Astrocyte (in vitro differentiated cells and primary cell): ENCODE measurements at places on chromosomes 5 and 9. TPM values are rescaled to one million over a fixed set of nuclear protein-coding genes. Genes with fewer than 3 reads are reported as not detected.

DNA sequence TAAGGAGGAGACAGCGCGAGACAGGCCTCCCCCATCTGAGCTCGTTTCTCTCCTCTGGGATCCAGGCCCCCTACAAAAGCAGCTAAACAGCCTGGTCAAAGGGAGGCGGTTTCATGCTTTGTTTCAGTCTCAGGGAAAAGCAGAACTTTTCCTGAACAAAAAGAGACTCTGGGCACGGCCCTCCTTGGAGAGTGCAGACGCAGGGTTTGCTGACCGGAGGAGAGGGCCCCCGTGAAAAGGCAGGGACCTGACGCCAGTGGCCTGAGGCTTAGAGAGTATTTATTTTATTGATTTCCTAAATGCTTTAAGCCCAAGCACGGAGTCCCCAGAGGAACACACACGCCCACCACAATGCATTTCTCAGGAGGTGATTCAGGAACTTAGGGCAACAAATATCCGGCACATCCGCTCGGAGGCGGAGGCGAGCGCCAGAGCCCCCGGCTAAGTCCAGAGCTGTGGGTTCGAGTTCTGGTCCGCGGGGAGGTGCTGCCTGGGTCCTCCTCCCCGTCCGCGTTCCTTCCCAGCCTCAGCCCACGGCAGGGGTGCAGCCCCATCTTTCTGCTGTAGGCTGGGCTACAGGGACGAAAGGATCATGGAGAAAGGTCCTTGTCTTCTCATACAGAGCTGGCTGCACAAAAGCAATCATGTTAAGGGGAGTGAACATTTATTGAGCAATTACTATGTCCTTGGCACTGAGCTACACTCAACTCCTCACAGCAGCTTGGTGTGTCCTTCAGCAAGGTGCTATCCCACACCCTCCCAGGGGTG, 40.0 kb downstream of the PTGES start:
- H3K4me1 ChIP-seq, result peaks cover 18% of the 10 kb centered on the region
- peak overlapping the region; percentile 52 for H3K27ac ChIP-seq
- no peaks in the 10 kb centered on the region for H3K27me3 ChIP-seq
- DNase-seq, result peak; percentile 70

DNA sequence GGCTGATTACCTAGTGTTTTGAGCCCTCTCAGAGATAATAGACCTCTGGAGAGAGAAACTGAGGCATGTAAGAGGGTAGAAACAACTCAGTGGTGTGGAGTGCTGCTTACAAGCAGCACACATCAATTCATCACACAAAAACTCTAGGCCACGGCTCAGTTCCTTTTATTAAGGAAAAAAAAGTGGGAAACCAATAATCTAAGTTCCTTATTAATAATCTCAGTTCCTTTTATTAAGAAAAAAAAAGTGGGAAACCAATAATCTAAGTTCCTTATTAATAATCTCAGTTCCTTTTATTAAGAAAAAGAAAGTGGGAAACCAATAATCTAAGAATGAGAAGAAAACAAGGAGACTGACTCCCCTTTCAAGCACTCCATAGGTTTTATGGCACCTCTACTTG, 28.0 kb downstream of the TXNDC8 start:
- no peak overlapping the region for H3K27ac ChIP-seq
- H3K4me1 ChIP-seq, result no peaks in the 10 kb centered on the region
- H3K4me3 ChIP-seq, result no peak overlapping the region
- H3K27me3 ChIP-seq, result no peaks in the 10 kb centered on the region
- DNase-seq, result no peak

DNA sequence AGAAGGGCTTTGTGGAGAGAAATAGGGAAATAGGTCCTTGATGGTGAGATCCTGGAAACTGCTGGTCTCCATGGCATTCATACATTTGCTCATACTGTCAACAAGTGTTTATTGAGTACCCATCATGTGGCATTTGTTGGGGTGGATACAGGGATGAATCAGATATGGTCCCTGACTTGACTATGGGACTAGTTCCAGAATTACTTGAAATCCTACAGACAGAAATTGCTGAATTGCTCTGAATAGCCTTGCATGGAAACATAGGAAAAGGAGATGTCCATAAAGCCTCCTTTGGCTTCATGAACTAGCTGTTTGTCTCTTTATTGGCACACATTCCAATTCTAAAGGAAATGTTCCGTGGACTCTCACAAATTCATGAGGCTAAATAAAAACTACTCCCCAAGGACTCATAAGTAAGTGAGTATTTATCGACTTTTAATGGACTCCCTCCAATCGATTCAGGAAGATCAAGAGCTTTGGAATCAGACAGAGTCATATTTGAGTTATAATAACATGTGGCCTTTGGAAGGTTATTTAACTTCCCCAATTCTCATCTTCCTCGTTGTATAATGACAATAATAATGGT, 122.4 kb upstream of the C6 start:
- no peak overlapping the region for H3K4me3 ChIP-seq
- no peaks in the 10 kb centered on the region for H3K4me1 ChIP-seq
- no peak for DNase-seq
- H3K36me3 ChIP-seq, result no peaks in the 10 kb centered on the region

DAB2IP gene
- total RNA-seq, result 41.4 and 41.7 TPM in 2 replicates

DNA sequence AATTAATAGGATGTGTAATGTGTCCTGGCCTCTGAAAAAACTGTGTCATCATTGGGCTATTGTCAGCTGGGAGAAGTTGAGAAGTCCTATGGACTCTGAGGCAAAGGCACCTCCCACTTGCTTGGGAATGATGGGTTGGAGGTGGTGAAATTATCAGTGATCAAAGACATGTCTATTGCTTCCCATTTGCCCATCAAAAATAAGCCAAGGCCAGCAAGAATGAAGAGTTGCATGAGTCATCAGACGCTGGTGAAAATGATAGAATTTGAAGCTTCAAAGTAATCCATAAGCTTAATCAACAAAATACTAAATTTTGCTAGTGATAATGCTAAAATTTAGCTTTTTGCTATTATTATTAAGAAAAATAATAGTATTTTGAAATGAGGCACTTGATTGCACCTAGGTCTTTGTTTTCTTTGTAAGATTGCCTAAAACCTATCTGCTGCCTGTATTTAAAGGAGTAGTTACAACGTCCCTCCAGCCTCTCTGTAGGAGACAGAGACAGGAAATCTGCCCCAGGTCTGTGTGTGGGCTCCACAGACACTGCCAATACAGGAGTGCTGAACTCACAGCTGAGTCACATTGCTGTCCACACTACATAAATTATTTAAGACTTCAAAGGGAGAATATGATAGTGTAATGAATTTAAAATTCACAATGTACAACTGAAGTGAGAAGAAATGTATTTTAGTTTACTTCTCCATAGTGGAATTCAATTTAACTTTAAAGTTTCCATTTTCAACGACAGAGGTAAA, 48.4 kb upstream of the APC start:
- H3K27ac ChIP-seq, result no peak overlapping the region
- DNase-seq, result peak; percentile 62
- no peaks in the 10 kb centered on the region for H3K36me3 ChIP-seq

GRCh38 chr9:13513716-13514444, 234.4 kb upstream of the MPDZ start:
- no peak for DNase-seq
- H3K27ac ChIP-seq, result no peak overlapping the region
- no peak overlapping the region for H3K4me3 ChIP-seq

GPR151 gene
- total RNA-seq, result not detected in 2 replicates

DNA sequence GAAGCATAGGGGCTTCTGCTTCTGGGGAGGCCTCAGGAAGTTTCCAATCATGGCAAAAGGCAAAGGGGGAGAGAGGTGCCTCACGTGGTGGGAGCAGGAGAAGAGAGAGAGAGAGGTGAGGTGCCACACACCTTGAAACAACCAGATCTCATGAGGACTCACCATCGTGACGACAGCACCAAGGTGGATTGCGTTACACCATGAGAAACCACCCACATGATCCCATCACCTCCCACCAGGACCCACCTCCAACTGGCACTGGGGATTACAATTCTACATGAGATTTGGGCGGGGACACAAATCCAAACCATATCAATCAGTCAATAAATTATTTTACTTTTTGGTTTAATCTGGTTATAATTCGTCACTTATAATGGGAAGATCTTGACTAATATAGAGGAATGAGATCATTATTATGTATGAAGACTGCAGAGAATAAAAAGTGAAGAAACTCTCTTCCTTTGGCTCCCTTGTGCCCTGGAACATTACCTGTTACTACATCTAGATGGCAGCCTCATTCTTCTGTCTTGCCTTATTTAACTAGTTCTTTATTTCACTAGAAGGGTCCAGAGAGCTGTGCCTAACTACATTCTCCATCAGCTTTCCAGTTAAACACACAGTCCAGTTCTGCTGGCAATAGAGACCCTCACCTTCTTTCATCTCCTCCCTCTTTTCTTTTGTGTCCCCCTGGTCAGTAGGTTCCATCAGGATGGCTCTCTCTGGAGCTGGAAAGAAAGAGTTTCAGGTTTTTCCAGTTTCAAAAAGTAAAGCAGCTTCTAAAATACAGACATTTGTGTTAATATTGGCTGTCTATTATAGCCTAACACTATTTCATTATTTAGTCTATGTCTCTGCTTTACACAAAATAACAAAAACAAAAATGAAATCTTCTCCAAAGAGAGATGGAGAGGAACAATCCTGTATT, 21.7 kb upstream of the SPINK7 start:
- no peaks in the 10 kb centered on the region for H3K36me3 ChIP-seq
- no peak for DNase-seq
- H3K4me3 ChIP-seq, result no peak overlapping the region
- H3K27me3 ChIP-seq, result no peaks in the 10 kb centered on the region

DNA sequence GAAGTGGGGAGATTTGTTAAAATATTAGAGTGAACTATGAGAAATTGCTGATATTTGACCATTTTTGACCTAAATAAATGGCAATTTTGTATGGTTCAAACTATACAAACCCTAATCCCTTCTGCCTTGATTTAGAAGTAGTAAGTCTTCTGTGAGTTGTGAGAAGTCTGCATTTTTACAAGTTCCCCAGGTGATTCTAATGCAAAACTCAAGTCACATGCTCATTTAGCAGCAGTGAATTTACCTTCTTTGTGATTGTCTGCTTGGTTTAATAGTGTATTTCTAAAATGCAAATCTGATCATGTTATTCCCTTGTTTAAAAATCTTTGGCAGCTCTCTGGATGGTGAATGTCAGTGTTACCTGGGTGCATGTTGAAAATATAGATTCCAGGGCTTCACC, 2.8 kb downstream of the MEGF10 start:
- H3K4me3 ChIP-seq, result no peak overlapping the region
- H3K27me3 ChIP-seq, result peaks cover 3% of the 10 kb centered on the region
- H3K4me1 ChIP-seq, result peaks cover 10% of the 10 kb centered on the region
- DNase-seq, result no peak
- H3K27ac ChIP-seq, result no peak overlapping the region

- H3K4me3 ChIP-seq, result no peak overlapping the region
- no peaks in the 10 kb centered on the region for H3K27me3 ChIP-seq
- no peak overlapping the region for H3K27ac ChIP-seq
Measured at GRCh38 chr9:71303351-71303750, 181.9 kb upstream of the TRPM3 start.
